ENCODE measurements at places on chromosomes 2 and 18.
A peak's percentile ranks its signal among the peaks of the same experiment; 100 is the strongest.

GRCh38 chr2:19607931-19608771, 249.7 kb upstream of the OSR1 start:
- DNase-seq, result no peak

DNA sequence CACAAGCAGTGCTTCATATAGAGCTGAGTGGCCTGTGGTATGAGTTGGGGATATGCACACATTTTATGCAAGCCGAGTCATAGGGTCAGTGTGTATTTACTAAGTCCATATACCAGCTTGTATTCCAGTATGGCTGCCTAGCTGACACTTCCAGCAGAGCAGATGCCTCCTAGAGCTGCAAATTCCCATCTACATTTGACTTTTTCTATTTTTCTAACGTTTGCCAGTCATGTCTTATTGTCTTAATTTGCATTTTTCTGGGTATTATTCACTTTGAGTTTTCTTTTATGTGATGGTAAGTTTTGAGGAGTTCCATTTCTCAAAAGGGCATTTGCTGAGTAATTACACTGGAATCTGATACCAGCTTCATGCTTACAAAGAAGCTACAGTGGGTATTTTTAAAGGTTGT, 334.5 kb upstream of the CDH2 start:
- peak; percentile 46 for DNase-seq

DNA sequence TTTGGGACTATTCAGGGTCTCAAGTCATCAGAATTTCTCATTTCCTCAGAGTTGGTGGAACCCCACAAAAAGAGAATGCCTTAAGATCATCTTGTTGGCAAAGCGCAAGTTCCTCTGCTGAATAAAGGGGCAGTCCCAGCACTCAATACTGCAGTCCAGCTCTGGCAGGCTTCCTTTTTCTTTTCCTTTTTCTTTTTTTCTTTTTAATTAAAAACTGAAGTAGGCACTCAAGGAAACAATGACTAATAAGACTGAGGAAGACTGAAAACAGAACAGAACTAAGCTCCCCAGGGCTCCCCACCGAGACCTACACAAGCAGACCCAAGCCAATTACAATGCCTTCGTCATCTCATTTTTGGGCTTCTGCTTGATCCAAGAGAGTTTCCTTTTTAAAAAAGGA, 82.0 kb downstream of the STK39 start:
- no peak for DNase-seq

- DNase-seq, result no peak
Observed at GRCh38 chr2:24793761-24794435, 673 bp downstream of the CENPO start.

DNA sequence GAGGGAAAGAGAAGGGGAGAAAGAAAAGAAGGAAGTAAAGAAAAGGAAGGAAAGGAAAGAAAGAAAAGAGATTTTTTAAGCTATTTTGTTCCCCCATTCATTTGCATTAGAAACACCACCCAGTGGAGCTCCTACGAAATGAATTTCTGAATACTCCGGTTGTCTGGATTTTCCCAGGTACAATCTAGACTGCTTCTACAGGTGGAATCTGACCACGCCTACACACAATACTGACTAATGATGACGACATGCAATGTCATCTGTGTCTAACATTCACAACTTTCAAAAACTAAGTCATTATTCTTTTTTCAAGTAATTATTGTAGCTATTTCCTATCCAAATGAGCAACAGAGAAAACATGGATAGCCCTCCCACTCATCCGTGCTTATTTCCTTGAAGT, 121.7 kb downstream of the ZNF516 start:
- DNase-seq, result no peak

DNA sequence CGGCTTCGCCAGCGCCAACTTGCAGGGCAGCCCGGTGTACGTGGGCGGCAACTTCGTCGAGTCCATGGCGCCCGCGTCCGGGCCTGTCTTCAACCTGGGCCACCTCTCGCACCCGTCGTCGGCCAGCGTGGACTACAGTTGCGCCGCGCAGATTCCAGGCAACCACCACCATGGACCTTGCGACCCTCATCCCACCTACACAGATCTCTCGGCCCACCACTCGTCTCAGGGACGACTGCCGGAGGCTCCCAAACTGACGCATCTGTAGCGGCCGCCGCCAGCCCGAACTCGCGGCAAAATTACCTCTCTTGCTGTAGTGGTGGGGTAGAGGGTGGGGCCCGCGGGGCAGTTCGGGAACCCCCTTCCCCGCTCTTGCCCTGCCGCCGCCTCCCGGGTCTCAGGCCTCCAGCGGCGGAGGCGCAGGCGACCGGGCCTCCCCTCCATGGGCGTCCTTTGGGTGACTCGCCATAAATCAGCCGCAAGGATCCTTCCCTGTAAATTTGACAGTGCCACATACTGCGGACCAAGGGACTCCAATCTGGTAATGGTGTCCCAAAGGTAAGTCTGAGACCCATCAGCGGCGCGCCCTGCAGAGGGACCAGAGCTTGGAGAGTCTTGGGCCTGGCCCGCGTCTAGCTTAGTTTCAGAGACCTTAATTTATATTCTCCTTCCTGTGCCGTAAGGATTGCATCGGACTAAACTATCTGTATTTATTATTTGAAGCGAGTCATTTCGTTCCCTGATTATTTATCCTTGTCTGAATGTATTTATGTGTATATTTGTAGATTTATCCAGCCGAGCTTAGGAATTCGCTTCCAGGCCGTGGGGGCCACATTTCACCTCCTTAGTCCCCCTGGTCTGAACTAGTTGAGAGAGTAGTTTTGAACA, 15.1 kb downstream of the HOXD3 start:
- no peak for DNase-seq

DNA sequence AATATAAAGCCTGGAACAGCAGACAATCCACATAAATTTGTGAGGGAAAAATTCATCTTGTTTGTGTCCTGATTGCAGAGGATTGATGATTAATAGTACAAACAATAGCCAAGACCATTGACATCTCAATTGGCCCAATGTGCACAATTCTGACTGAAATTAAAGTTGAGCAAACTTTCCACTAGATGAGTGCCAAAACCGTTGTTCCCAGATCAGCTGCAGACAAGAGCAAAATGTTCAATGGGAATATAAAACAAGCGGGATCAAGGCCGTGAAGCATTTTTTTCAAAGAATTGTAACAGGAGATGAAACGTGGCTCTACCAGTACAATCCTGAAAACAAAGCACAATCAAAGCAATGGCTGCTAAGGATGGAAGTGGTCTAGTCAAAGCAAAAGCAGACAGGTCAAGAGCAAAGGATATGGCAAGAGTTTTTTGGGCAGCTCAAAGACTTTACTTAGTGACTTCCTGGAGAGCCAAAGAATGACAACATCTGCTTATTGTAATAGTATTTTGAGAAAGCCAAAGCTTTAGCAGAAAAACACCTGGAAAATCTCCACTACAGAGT, 55.9 kb upstream of the KIF5C start:
- DNase-seq, result no peak

DNA sequence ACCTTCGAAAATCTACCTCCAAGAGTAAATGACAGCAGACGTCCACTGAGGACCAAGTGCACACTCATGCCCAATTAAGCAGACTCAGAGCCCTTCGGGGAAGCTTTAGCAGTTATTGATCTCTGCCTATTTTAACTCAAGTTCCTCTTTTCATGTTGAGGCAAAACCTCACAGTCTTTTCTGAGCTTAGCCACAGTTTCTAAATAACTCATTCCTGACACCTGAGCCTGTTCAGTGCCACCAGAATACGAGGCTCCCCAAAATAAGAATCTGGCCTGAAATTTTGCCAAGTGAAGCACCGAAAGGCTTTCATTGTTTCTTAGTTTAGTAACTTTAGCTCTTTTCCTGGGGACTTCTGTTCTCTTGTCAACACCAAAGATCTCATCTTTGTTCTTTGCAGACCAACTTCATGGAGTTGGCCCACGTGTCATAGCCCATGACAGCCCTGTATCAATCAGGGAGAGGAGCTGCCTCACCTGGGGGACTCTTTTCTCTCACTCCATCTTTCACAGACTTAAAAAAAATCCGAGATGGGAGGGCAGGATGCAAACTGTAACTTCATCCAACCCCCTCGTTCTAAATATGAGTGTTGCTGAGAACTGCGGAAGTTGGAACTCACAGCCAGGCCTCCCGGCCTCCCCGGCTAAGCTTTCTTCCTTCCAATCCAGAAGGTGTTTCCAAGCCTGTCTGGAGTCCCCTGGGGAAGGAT, 22.2 kb downstream of the INPP5D start:
- no peak for DNase-seq

DNA sequence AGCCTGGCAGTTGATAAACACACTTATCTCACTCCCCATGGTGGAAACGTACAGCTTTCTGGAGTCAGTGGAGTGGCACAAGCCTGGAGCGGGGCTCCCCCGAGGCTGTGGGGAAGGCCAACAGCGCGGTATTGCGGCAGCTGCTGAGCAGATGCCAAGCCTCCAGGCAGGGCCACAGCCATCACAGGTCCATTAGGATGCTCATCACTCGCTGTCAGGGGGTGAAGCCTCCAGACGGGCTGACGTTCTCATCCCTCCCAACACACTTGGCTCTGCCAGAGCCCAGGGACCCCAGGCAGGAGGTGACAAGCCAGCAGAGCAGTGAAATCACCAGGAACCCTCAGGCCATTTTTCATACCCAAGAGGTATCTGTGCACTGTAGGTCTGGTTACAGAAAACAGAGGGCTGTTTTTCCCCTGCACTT, 529.2 kb upstream of the KLHL29 start:
- DNase-seq, result no peak

DNA sequence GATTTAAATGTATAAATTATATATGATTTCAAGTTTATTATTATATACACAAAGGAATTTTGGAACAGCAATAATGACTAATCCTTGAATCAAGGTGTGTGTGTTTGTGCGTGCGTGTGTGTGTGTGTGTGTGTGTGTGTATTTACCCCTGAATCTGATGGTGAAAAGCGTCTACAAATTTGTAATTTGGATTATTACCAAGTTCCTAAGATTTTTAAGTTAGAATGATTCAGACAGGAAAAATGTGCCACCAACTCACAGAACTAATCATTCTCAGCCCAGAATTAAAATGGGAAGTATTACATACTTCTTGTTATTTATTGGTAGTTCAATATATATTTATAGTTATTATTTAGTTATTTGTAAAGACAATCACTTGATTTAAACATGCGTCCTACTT, 12.3 kb downstream of the CALCRL start:
- no peak for DNase-seq

GRCh38 chr2:48114256-48114655, 208.0 kb upstream of the FBXO11 start:
- DNase-seq, result no peak

DNA sequence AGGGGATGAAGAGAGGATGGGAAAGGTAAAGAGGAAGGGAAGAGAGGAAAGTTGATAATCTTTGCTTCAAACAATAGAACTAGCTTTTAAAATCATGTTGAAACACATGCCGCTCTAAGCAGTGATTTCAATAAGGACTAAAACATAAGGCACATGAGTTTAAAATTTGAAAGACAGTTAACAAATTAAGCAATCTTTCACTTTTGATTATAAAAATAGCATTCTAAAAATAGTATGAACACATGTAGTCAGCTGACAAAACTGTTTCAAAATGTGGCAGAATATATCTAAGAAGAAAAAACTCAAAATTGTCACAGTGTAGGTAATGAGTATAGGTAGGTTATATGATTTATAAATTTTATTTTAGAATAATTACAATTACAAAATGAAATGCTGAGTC, 25.3 kb downstream of the PSME4 start:
- DNase-seq, result no peak

GRCh38 chr2:203893401-203893800, 25.8 kb downstream of the CTLA4 start:
- DNase-seq, result no peak

DNA sequence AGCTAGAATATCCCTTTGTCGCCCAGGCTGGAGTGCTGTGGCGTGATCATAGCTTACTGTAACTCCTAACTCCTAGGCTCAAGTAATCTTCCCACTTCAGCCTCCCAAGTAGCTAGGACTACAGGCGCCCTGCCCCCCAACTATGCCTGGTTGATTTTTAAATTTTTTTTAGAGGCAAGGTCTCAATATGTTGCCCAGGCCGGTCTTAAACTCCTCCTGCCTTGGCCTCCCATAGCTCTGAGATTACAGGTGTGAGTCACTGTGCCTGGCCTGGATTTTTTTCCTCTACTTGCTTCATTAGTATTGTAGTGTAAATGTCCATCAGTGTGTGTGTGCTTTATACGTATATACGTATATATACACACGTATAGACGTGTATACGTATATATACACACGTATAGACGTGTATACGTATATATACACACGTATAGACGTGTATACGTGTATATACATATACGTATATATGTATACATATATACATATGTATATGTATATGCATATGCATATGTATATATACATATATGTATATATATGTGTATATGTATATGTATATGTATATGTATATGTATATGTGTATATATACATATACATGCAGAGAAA, 124.4 kb downstream of the DIS3L2 start:
- no peak for DNase-seq

DNA sequence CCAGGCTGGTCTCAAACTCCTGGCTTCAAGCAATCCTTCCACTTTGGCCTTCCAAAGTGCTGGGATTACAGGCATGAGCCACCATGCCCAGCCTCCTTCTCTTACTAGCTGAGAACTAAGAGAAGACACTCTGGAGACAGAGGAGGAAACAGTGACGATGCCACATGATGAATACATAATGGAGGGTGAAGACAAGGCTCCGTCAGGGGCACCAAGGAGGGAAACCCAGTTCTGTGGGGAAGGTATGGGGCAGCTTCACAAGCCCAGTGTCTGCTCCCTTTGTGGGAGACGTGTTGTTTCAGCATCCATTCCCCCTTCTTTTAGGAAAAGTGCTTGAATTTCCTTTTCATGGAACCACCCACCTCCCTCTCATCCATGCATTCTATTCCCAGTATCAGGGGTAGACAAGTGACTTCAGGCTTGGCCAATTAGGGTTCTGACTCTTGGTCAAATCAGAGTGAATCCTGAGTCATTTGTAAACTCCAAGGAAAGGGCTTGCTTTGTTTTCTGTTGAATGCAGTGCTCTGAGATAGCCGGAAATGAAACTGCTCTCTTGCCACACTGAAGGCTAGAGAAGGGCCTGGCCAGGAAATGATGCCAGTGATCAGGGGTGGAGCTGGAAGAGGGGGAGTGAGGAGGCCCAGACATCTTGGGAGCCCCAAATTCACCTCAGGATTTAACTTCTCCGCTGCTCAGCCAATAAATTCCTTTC, 23.7 kb downstream of the TMEM127 start:
- peak; percentile 67 for DNase-seq

DNA sequence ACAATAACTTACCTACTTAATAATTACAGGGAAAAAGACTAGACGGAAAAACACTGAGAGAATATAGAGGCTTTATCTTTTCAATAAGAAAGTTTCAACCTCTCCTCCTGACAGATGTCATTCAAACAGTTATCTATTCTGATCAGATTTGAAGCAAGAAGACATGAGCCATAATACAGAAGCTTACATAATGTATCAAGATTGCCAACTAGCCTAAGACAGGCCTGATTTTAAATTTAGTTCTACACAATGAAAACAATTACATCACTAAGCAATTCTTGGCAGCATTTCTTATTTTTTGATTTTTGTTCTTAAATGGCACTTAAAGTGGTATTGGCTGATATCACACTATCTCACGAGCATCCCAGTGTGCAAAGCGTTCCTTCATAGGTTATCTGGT, 41.6 kb downstream of the GPR155 start:
- no peak for DNase-seq

- no peak for DNase-seq
Observed at GRCh38 chr2:188032306-188032705, 259.4 kb upstream of the GULP1 start.

- DNase-seq, result peak; percentile 52
Observed at GRCh38 chr2:204110338-204110741, 173.8 kb downstream of the ICOS start.

Data from SJSA1 (cell line).